Non-pigmented ciliary epithelial cell (primary cell): ENCODE measurements at places on chromosomes 12 and 14.

DNA sequence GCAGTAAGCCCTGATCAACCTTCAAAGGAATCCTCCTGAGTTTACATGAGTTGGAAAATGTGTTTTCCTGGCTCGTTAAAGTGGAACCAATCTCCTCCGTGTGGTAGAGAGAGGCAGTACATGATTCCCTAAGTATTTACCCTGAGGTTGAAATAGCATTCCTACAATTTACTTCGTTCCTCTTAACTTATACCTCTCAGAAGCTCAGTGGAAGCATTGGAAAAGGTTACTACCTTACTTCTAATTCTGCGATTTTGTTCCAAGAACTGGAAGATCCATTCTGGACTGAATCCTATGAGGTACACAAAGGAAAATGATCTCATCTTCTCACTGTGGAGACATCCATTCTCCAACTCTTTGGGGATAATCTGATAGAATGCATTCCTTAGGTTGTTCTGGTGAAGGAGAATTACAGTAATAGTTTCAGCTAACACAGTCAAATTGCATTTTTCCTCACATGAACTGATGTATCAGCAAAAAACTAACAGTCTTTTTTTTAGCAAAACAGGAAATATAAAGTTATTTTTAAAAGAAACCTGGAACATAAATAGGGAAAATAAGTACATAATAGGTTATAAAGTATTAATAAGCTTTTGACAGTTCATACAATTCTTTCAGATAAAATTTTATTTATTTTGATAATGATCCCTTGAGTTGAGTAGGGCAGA lies 475.6 kb downstream of the PDZRN4 start:
- no peak for DNase-seq

- DNase-seq, result no peak
These were observed 8.5 kb upstream of the RAB35 start for GRCh38 chr12:120125029-120125428.

DNA sequence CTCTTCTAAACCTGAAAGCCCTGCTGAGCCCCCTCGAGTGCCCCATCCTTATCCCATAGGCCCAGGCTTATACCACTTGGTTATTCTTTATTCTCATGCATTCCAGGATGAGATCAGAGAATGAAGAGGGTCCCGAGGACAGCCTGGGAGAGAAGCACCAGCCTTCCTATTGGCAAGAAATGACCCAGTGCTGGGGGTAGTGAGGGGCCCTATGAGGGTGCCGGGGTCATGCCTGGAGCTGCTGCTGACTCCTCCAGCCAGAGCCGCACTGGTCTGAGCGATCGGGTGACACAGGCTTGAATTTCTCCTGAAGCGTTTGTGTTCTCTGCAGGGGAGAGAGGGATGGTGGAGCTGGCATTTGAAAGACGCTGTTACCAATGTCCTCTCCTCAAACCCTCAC lies 18.1 kb downstream of the MORN3 start:
- DNase-seq, result no peak

DNA sequence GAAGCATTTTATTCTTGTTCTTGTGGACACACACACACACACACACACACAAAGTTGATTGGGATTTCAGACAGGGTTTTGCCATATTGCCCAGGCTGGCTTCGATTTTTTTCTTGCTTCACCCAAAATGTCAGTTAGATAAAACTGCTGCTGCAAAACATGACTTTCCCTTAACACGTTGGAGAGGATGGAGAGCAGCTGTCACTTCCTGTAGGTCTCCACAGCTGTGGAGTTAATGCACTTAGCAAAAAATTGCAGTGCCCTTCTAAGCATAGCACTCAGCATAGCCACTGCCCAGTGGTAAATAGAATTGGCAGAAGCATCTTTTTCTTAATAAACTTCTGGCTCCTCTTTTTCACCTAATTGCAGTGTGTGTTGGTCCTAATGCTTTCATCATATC lies 54.5 kb downstream of the PDZRN4 start:
- DNase-seq, result no peak

DNA sequence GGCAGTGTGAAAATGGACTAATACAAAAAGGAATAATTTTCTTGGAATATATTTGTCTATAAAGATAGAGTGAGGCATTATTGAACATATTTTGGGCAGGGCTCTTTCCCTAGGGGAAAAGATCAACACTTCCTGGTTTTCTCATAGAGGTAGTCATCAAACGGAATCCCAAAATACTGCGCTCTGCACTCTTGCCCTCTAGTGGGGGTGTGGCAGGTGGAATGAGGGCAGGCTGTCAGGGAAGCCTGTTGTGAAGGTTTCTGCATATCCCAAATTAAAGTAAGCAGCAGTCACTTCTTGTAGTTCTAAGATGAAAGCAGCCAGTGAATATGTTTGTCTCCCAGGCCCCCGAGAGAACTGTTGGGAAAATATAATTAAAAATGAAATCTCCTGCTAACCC lies 666.8 kb upstream of the TMEM132C start:
- DNase-seq, result no peak

GRCh38 chr12:55932551-55932910 lies 1.6 kb downstream of the DGKA start:
- DNase-seq, result no peak

DNA sequence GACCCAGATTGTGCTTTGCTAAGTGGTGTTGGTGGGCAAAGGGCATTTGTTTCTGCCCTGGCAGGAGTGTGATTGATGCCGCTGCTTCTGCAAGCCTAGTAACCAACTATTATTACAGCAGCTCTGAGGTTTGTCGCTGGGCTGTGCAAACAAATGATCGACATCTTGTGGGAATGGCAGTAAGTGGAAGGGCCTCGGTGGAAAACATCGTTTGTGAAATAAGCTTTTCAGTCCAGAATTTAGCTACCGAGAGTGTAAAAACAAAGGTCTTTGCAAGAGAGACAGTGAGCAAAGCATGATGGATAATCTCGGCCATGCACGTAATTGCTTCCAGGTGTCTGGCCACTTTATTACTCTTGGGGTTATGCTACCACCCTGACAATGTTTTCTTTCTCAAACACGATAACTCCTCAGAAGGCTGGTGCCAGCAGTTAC lies 397.7 kb upstream of the PRICKLE1 start:
- DNase-seq, result no peak

DNA sequence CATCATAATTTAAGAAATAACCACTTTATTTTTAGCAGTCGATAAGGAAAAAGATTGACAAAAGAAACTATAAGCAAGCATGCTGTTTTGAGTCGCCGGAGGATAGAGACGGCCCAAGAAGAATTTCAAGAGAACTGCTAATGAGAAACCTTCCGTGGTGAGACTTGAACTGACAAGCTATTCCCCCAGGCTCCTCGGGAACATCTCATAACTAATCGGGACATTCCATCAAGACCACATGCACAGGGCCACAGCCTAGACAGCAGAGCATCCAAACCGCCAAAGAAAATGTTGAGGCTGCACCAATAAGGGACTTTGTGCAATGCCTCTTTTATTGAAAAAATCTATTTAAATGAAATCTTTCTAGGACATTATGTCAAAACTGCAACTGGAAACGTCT lies 51.0 kb downstream of the YEATS4 start:
- DNase-seq, result no peak

DNA sequence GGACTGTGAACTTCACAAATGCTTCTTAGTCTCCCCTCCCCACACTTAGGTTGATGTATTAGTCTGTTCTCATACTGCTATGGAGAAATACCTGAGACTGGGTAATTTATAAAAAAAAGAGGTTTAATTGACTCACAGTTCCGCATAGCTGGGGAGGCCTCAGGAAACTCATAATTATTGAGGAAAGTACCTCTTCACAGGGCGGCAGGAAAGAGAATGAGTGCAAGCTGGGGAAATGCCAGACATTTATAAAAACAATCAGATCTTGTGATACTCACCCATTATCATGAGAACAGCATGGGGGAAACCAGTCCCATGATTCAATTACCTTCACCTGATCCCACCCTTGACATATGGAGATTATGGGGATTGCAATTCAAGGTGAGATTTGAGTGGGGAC lies 178.8 kb downstream of the SLC38A4 start:
- DNase-seq, result no peak

DNA sequence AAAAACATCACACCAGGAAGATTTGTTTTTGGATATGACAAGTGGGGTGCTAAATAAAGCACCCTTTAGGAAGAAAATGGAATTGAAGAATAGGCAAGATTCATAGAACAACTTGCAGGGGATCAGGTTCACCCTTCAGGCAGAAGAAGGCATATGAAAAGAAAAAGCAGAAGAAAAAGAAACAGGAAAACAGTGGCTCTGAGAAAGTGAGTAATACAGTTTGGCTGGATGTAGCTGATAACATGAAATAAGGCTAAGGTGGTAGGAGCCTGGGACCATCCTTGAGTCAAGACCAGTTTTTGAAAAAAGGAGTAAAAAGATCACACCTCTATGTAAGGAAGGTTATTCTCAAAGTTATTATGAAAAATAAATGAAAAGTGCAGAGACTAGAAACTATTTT lies 42.4 kb downstream of the TRIP11 start:
- DNase-seq, result no peak

- no peak for DNase-seq
These were observed 146.1 kb upstream of the LRIG3 start for GRCh38 chr12:59066445-59066844.

GRCh38 chr12:13093191-13093847 lies 10.1 kb downstream of the GSG1 start:
- no peak for DNase-seq

GRCh38 chr14:28754209-28754985 lies 12.2 kb upstream of the FOXG1 start:
- no peak for DNase-seq
